GM19239 (cell line): ENCODE measurements at places on chromosomes 1 and 21.

DNA sequence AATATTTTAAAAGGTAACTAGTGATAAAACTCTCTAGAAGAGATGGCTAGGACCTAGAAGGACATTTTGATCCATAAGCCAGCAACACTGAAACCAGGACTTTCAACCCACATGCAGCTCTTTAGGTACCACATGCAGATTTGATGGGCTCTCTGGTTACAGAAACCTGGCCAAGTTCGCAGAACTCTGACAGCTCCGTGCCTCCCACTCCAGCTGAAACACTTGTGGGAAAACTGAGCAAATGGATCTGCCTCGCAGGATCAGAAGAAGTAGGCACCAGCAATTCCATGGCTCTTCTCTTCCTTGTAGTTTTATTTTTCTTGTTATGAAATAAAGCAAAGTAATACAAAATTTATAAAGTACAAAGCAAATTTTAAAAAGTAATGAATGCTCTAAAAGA is 58.5 kb downstream of the ST6GALNAC5 start:
- DNase-seq = no peak

- DNase-seq = no peak
Measured at GRCh38 chr1:118322331-118322730, 137.3 kb upstream of the SPAG17 start.

GRCh38 chr1:194654956-194655355 is 1468.5 kb upstream of the B3GALT2 start:
- no peak for DNase-seq

GRCh38 chr1:201709564-201710295 is 119.2 kb upstream of the IPO9 start:
- peak; percentile 72 for DNase-seq

- no peak for DNase-seq
Measured at GRCh38 chr1:14543191-14543840, 55.2 kb upstream of the KAZN start.
